ENCODE measurements at places on chromosomes 7 and 10.
A peak's percentile ranks its signal among the peaks of the same experiment; 100 is the strongest.

DNA sequence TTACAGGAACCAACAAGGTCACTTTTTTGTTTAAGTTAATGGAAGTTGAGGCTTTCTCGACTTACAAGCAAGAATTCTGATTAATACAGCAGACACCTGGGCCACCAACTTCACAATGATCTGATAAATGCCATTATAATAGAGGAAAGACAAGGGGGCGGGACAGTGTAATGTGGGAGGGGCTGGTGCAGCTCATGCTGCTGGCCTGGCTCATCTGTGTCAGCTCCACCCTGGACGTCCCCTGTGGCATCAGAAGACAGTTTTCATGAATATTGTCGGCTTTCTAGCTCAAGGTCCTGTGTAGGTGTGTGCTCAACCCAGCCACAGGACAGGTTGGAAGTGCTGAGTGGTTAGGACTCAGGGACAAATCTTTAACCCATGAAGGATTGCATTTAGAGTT is 57.0 kb downstream of the MTURN start:
- DNase-seq: no peak

- no peak for DNase-seq
Observed at GRCh38 chr7:135094472-135095237, 53.2 kb upstream of the TMEM140 start.

GRCh38 chr10:72685264-72685921 is 6.5 kb upstream of the MCU start:
- no peak for DNase-seq

DNA sequence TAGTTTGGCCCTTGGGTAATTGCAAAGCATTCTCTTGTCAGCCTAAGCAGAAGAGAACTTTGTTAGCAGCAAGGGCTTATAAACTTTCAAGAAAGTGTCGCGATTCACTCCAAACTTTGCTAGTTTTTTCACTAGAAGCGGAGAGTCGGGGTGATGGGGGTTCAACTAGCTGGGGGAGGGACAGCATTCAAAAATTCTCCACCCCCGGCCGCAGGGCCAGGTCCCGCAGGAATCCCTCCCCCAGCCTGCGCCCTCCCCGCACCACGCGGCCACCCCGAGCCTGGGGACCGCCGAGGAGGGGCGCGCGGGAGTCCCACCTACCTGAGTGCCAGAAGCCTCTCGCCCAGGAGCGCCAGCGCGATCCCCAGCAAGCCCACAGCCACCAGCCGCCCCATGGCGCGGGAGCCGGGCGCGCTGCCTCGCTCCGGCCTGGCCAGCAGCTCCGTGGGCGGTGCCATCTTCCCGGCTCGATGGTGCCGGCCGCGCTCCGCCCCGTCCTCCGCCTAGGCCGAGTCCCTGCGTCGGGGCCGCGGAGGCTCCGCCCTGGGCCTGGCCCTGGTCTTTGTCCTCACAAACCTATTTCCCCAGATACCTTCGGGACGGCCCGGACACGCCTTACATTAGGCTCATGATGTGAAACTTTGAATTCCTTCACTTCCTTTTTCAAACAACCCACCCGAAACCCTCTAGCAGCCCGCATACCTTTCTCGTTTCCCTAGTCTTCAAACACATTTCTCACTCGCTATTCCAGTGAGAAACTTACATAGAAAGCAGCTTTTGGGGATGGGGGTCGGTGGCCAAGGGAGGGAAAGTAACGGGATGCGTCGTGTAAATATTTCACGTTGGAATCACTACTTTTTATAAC is at the start of gene PON2:
Gene PON2 (minus strand): TSS at position 472 of the 865 bp plus-strand sequence. CDS start 77 bp downstream, at position 395.
- no peak for DNase-seq

DNA sequence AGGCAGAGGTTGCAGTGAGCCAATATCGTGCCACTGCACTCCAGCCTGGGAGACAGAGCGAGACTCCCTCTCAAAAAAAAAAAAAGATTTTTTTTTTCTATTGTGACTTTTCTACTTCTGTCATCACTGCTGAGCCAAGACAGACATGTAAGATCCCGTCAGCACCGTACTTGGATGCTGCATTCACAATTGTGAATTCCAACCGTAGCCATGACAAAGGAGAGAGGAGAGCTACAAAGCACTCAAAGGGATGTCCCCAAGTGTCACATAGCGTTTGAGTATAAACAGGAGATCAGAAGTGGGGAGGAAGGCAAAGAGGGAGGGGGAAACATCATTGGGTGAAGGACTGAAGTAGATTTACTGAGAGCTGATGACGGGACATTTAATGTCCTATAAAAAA is 144.2 kb downstream of the PRPF18 start:
- DNase-seq: no peak

DNA sequence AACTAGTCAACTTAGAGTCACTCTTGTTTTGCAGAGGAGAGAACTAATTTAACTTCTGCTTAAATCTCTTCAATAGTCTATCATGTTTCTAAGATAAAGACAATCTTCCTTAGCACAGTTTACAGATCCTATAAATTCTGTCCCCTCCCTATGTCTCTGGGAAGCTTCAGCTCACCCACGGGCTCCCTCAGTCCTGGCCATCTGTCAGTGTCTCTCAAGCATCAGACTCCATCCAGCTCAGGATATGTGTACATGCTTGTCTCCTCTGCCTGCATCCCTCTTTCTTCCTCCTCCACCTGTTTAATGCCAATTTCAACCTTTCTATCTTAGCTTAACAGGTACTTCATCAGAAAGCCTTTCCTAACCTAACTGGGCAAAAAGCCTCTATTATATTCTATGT is 177.1 kb upstream of the PTER start:
- DNase-seq: no peak

DNA sequence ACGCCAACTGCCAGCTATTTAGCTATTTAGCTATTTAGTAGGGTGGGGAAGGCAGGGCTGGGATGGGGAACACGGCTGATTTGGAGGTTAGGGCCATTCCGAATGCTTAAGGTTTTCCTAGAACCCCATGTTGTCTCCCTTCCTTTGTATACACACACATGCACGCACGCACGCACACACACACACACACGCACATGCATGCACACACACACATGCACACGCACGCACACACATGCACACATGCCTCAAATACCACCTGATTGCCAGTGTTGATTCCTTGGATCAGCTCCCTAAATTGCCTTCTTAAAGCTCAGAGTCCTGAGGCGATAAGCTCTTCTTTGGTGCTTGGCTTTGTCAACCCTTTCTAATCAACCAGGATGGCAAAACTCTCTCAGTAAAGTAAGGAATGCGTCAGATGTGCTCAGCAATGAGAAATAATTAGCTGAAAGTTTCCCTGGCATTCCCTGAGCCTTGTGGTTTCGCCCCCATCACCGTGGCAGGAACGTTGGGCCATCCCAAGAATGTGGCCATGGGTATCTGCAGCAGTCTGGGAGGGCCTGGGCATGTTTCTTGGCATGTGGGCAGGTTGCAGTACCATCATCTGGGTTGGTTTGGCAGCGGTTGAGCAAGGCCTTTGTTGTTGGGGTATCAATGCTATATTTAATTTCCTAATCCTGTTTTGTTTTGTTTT is 305.6 kb downstream of the LRMDA start:
- DNase-seq: no peak

- no peak for DNase-seq
Observed at GRCh38 chr7:70142247-70142932, 544.1 kb downstream of the AUTS2 start.

- no peak for DNase-seq
Observed at GRCh38 chr7:115475206-115475605, 553.3 kb downstream of the MDFIC start.

DNA sequence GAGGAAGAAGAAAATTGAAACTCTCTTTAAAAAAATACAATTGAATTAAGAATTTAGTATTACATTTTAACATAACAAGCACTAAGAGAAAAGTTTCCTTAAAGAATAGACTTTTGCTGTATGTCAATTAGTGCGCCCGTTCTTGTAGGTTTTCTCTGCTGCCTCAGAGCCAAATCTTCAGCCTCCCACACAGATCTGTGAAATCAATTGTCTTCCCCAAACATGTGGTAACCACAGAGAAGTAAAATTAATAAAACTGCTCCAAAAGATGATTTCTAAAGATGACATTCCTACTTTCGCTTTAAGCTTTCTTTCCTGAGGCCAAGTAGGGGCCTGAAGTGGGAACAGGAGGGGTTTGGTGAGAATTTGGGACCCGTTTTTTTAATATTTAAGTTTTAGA is 113.2 kb upstream of the ADO start:
- no peak for DNase-seq

- DNase-seq: no peak
Observed at GRCh38 chr10:113420733-113421675, 131.8 kb upstream of the HABP2 start.

- DNase-seq: peak; percentile 45
Observed at GRCh38 chr10:45557275-45557905, 115.2 kb downstream of the ZFAND4 start.

DNA sequence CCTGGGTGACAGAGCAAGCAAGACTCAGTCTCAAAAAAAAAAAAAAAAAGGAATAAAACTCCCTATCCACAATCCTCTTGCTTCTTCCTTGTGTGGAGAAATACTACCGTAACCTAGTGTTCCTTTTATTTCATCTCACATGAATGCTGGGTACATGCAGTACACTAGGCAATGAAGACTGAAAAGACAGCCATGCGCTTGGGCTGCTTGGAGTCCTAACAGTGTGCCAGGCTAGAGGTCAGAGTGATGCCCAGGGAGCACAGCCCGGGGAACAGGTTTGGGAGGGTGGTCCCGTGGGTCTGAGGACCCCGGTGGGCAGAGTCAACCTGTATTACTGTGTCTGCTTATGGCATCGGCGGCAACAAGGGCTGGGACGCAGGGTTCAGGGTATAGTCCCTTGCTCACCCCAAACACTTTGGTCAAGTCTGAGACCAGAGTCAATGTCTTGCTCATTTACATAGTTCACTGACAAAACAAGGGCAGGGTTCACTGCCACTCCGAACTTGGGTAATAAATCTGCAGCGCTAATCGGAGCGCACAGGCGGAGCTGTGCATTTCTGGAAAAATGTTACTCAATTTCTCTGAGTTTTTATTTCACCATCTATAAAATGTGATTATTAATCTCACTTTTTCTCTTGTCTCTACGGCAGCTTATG is 118.0 kb downstream of the CLEC2L start:
- no peak for DNase-seq

DNA sequence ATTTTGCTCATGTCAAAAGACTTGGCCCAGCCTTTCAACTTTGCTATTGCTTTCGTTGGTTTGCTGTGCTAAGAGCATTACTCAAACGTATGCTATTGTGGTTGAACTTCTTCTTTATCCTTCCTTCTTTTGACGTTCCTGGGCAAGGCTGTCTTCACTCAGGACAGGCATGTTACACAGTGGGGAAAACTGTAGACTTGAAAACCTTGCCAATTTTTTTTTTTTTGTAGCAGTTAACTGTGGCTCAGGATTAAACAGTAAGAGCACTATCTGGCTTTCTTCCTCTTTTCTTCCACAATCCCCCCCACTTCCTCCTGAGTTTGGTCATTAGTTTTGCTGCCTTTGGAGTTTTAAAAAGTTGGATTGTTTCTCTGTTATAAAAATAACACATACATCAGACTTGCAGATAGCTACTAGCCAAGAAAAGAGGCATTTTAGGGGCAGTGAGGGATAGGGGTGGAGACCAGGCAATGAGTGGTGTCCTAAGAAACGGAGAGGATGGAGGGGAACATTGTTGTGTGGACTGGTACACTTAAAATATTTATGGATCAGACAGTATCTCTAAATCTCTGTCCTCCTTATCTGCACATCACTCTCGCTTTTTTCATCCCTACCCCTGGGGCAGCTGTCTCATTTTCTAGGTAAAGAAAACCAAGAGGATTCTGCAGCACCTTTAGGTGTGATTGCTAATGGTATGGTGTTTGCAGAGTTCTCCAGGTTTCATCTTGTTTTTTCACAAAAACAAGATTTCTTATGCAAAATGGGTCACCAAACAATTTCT is 181.7 kb downstream of the LRMDA start:
- DNase-seq: no peak

DNA sequence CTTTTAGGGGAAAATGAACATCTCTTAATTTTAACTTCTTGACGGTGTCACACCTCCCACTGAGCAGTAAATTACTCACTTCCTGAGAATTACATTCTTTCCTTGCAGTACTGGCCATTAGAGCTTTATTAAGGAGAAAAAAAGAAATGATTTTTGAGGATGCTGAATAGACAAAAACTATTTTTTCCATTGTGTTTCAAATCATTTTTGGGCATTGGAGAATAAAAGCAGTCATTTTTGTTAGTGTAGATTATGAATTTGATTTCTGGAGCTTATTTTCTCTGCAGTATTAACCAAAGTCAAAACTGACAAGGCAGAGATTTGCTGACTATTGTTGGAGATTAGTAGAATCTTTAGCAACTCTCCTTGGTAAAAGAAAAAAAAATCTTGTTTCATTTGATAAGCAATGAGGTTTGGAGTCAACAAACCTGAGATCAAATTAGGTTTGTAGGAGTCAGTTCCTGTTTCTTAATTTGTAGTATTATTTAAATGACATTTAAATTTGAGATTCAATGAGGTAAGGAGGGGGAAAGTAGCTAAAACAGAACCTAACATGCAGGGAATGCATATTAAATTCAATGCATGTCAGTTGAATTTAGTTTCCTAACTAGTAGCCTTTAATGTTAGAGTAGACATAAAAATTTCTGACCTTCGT is 70.6 kb downstream of the AP3M1 start:
- no peak for DNase-seq

DNA sequence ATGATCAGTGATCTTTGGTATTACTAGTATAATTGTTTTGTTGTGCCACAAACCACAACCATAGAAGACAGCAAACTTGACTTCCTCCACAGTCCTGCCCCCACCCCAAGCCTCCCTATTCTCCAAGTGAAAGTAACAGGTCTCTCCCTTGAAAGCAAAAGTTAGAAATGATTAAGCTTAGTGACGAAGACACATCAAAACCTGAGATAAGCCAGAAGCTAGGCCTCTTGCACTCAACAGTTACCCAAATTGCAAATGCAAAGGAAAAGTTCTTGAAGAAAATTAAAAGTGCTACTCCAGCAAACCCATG is 7.5 kb downstream of the SAR1A start:
- peak; percentile 71 for DNase-seq

GRCh38 chr7:1458683-1459511 is at the start of gene MICALL2:
Gene MICALL2, minus strand, starts transcription at chr7:1459470. Its CDS starts 144 bp downstream, at chr7:1459326.
- no peak for DNase-seq

- no peak for DNase-seq
Observed at GRCh38 chr10:34434119-34434594, 380.9 kb downstream of the PARD3 start.
